ENCODE measurements at places on chromosomes 11 and 22. TPM values are rescaled to one million over a fixed set of nuclear protein-coding genes. Genes with fewer than 3 reads are reported as not detected.

- DNase-seq, result no peak
Observed at GRCh38 chr11:127962416-127962815, 624.9 kb downstream of the ETS1 start.

- DNase-seq, result no peak
Observed at GRCh38 chr11:112719736-112720525, 241.3 kb upstream of the NCAM1 start.

- DNase-seq, result no peak
Observed at GRCh38 chr11:117538263-117539135, 210.8 kb downstream of the CEP164 start.

APOL1 gene
- polyA plus RNA-seq, result 3.7 TPM

DNA sequence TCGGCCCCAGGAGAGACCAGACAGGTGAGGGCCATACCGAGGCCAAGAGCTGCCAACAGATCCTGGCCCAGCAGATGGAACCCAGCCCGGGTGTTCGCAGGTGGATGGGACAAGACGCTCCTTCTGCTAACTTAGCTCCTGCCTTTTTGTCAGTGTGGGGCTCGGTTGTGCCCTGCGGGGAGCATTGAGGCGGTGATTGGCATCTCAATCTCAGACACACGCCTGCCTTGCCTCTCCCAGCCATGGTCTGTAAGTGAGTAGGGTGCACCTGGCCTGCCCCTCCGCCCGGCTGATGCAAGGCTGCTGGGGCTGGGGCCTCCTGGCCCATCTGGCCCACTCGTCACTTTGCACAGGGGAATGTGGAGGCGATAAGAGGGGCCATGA, 350.1 kb downstream of the TBC1D22A start:
- no peak for DNase-seq

DNA sequence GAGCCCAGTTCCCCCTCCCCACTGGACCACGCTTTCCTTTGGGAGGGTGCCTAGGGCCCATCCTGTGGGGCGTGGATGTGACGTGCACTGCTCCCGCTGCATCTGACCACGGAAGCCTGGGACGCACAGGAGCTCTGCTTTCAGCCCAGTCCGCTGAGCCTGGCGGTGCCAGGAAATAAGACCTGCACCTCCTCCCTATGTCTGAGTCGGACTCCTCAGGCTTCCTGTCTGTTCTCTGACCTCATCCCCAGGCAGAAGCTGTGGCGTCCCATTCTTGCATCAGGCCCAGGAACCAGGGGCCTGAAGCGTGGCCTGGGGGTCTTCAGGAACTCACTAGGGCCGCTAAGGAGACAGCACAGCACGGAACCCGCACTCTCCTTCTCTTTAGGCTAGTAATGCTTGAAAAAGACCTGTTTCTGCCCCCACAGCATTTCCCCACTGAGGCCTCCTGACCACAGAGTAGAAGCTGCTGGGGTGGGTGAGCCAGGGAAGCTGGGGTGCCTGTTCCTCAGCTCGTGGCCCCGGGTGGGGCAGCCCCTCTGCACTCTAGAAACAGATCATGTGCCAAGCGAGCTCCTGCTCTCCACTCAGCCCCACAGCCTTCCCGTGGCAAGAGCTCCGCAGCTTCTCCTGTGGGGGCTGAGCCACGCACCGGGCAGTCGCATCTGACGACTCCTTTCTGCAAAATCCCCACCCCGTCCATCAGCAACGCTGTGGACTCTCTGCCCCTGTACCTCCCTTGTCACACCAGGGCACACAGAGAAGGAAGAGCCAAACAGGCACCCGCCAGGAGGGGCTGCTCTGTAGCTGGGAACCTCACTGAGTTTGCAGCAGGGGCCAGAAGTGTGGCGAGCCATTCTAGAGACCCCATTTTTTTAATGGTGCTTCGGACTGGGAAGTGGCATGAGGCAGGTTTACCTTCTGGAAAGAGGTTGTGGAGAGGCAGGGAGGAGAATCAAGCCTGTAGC, 22.6 kb downstream of the MOV10L1 start:
- no peak for DNase-seq

DNA sequence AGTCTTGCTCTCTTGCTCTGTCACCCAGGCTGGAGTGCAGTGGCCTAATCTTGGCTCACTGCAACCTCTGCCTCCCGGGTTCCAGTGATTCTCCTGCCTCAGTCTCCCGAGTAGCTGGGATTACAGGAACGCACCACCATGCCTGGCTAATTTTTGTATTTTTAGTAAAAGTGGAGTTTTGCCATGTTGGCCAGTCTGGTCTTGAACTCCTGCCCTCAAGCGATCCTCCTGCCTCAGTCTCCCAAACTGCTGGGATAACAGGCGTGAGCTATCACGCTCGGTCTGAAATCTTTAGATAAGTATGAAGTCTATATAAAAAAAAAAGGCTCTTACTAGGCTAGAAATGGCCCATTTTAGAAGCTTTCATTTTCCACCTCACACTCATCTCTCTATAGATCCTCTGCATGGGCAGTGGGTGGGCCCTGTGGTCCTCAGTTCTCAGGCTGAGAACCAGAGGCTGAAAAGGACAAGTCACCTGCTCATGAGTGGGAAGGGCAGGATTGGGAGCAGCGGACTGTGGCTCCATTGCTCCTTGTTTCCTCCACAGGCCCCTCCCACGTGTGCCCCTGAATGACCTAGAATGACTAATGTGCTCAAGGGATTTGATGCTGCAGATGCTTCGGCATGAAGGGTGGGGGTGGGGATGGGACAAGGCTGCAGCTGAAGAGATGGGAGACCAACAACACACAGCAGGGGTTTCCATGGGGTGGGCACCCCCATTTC, 19.8 kb upstream of the PRAME start:
- DNase-seq, result no peak

GRCh38 chr11:73291781-73292524, 16.1 kb upstream of the ARHGEF17 start:
- DNase-seq, result no peak

GRCh38 chr11:4523666-4524065, 21.3 kb upstream of the OR52M1 start:
- DNase-seq, result no peak

DNA sequence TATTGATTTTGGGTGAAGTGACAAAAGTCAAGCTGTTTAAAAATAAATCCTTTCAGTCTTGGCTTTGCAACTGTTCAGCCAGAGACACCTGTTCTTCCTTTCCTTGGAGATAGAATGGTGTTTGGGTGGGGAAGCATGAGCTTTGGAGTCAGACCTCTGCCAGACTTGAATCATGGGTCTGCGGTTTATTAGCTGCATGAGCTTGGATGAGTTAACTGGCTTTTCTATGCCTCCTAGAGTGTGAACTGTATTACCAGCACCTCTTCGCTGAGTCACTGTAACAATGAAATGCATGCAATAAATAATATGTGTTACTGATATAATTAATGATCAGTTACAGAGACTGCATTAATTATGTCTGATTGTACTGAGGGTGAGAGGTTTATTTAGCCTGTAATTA, 13.5 kb upstream of the MYEOV start:
- peak; percentile 94 for DNase-seq

HEPN1 gene
- polyA plus RNA-seq, result not detected

TMEM134 gene
- 40.4 TPM for polyA plus RNA-seq

ACCSL gene
- polyA plus RNA-seq, result not detected
